ENCODE measurements at places on chromosomes 11 and 22. TPM values are rescaled to one million over a fixed set of nuclear protein-coding genes. Genes with fewer than 3 reads are reported as not detected.

- no peak for DNase-seq
These were observed 3.3 kb downstream of the BDNF start for GRCh38 chr11:27696961-27697360.

DNA sequence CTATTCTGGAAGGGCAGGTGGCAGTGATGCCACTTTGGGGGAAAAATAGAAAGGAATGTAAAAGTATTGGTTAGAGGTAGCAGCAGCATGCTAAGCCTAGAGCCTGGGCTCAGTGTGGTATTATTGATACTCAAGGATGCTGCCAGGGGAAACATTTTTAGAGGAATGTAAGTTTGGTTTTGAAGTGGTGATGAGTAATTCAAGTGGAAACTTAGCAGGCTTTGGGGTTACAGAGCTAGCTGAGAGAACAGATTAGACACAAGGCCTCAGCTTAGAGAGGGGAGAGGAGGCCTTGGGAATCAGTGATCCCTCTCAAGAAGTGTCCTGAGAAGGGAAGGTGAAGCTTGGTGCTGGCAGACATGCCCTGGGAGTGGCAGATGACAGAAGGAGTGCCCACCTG, 32.9 kb upstream of the DDI1 start:
- no peak for DNase-seq

GRCh38 chr11:66981976-66982578, 7.0 kb downstream of the C11orf86 start:
- DNase-seq: peak; percentile 51

GRCh38 chr22:31346733-31347250, 646 bp upstream of the PATZ1 start:
- peak; percentile 72 for DNase-seq

GRCh38 chr11:9626496-9627394, 37.1 kb upstream of the SWAP70 start:
- DNase-seq: no peak

MMP11 gene
- 33.7 TPM for total RNA-seq

DNA sequence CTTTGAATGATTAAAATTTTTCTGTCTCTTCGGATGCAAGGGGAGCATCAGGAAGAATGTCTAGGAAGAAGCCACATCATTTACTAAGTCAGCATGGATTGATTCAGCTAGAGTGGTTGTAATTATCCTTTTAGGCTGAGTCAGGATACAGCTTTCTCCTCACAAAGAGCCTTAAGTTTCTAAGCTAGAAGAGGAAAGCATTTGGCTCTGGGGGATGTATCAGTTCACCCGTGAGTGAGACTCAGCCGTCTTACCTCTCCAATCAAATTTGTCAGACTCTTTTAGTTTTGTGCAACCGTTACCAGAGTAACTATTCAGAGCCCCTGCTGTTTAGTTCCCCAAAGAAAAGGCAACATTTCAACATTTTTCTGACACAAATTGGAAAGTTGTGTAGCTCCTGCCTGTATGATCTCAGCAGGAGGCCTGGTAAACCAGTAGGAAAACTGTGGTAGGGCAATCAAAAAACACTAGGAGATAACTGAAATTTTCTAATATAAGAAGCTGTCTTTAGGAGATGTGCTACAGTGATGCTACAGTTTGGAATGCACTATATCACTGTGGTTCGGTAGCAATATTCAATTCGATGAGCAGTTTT, 432.4 kb upstream of the LUZP2 start:
- no peak for DNase-seq

DNA sequence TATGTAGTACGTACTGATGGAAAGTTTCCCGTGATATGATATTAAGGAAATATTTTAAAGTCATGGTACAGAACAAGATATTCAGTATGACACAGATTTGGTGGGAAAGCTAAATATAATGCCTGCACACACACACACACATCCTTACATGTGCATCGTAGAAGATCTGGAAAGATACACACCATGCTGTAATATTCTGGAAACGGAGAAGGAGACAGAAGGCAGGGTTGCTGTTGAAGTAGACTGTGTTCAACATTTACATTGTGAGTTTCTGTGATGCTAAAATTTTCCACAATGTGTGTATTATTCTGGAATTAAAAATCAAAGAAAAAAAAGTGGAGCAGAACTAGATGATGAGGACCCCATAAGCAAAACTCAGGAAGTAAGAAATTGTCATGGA, 118.0 kb downstream of the RRAS2 start:
- DNase-seq: no peak
